Stimulated activated CD4-positive, alpha-beta T cell treated with anti-CD3 and anti-CD28 coated beads, Interleukin-2, amount 100 ng/mL, for 24 hours (primary cell): ENCODE measurements at places on chromosomes 1 and 21.

- DNase-seq: no peak
These were observed 24.8 kb downstream of the GPR137B start for GRCh38 chr1:236167154-236167553.

- no peak for DNase-seq
These were observed at the start of gene KLHDC7A for GRCh38 chr1:18480315-18481189. Gene KLHDC7A (plus strand): TSS chr1:18480930. CDS start chr1:18480982, 52 bp downstream.

DNA sequence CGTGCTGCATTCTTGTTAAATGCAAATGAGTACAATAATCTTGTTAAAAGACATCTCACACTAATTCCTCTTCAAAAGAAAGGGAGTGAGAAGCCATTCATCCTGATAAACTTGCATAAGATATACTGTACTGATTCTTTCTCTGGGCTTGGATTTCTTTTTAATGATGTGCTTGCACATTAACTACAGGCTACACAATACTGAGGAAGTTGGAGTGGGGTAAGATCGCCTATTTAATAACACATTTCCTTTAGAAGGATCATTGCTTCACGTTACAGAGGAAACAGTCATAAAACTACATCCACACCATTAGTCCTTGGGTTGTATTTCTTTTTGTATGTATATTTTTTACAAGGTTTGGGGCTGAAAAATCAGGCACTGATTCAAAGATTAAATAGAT lies 36.6 kb downstream of the NRIP1 start:
- DNase-seq: no peak

GRCh38 chr1:223515421-223515820 lies 122.2 kb downstream of the CCDC185 start:
- DNase-seq: no peak

DNA sequence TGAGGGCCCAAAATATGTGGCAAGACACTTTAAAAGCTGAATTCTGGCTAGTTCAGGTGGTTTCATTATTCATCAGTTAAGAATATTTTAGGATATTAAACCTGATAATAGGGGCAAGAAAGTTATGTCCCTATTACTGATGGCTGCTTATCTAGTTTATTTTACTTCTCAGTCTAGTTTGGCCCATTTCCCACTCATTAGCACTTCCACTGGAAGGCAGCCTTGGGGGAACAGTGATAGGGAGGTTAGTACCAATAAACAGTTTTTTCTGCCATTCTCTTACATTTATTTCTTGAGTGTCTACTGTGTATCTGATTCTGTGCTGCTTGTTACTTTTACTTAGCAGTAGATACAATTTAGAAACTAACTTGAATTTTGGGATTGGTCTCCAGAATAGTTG lies 9.0 kb downstream of the PPP1R12B start:
- DNase-seq: no peak

- peak; percentile 36 for DNase-seq
These were observed 36.0 kb downstream of the GPR3 start for GRCh38 chr1:27428316-27429028.

GRCh38 chr1:89894210-89895201 lies 73.7 kb downstream of the LRRC8D start:
- DNase-seq: no peak

GRCh38 chr1:219414250-219414649 lies 198.7 kb downstream of the ZC3H11B start:
- no peak for DNase-seq

DNA sequence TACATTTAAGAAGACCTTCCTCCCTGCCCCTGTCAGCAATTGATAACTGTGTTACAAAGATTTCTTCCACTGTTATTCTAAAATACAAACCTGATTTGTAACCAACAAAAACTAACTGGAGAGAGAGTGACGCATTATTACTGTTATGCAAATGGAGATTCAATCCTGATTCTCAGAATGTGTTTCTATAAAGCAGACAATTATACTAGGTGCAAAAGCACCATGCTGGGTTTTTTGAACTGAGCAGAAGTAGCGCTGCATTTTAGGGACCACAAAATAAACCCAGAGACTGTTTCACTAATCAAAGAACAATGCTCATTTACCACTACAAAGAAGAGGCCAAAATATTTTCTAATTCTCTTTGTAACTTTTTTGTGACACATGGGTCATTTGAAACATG lies 13.6 kb upstream of the GBP6 start:
- no peak for DNase-seq

GRCh38 chr1:68570871-68571270 lies 74.0 kb upstream of the DEPDC1 start:
- no peak for DNase-seq

GRCh38 chr1:155017946-155018316 lies 15.3 kb downstream of the ZBTB7B start:
- DNase-seq: no peak

DNA sequence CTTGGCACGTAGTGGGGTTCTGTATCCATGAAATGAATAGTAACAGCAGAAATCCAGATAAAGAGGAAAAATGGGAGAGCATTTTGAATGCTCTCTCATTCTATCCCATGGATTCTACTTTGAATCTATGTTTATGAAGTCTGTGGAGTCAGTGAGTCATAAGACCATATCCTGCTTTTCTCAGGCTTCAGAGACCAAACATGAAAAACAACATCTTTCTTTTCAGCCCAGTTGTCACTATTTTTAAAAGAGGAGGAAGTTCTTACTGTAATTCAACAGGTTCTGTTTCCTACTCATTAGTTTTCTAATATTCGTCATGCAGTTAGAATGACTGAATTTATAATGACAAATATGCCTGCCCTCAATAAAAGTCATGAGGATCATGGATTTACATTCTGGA lies 39.4 kb upstream of the CD55 start:
- no peak for DNase-seq

DNA sequence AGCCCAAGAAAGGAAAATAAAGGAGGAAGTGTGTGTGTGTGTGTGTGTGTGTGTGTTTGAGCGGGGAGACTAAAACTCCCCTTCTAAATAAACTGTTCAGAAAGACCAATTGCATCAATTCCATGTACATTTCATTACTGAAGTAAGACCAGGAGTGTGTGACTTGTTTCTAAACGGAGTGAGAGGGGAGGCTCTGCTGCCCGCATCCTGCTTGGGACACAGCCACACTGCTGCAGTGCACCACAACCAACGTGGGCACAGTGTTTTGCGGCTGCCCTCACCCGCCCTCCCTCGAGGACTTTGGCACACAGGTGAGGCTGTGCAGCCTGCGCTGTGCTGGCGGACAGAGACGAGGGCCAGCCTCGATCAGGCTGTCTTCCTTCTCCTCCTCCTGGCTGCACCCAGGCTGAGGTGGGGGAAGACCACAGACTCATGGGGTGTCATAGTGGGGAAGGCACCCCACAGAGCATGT lies 31.0 kb upstream of the H6PD start:
- DNase-seq: no peak
